ENCODE measurements at places on chromosomes 1 and 21. TPM values are rescaled to one million over a fixed set of nuclear protein-coding genes. Genes with fewer than 3 reads are reported as not detected.

GRCh38 chr1:234955107-234955731 is 173.4 kb downstream of the TOMM20 start:
- H3K27ac ChIP-seq: peak overlapping the region; percentile 79
- H3K36me3 ChIP-seq: no peaks in the 10 kb centered on the region
- H3K27me3 ChIP-seq: no peaks in the 10 kb centered on the region
- peak overlapping the region; percentile 68 for H3K4me3 ChIP-seq
- peak; percentile 47 for ATAC-seq
- peaks cover 23% of the 10 kb centered on the region for H3K4me1 ChIP-seq

GRCh38 chr1:18764362-18764761 is 95.1 kb downstream of the TAS1R2 start:
- H3K4me1 ChIP-seq: no peaks in the 10 kb centered on the region
- no peak for ATAC-seq
- H3K4me3 ChIP-seq: no peak overlapping the region
- no peaks in the 10 kb centered on the region for H3K36me3 ChIP-seq

DNA sequence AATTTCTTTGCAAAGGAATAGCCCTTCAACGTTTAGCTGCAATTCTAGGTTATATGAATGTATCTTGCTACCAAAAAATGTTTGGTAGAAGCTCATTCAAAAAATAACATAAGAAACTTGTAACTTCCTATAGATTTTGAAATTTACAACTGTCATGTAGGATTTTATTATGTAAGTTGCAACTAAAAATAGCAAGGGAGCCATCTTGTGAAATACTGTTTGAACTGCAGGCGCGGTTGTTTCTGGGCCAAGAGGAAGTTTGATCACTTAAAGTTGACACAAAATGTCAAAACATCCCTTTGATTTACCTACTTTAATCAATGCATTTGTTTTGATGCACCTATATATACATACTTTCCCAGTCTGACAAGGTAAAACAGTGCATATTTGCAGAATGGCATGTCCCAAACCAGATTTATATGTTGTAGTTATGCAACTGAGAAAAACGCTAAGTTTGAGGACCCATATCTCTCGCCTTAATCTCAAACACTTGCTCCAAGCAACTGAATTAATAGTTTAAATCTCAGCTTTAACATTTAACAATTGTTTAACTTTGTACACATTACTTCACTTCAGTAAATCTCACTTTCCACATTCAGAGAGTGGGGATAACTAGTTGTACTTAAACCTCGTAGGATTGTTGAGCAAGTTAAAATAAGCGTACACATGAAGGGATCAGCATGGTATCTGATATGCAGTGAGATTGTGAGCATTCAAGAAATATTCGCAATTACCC is 63.9 kb downstream of the KCNK2 start:
- H3K4me1 ChIP-seq: no peaks in the 10 kb centered on the region
- no peaks in the 10 kb centered on the region for H3K36me3 ChIP-seq
- H3K27me3 ChIP-seq: no peaks in the 10 kb centered on the region
- ATAC-seq: no peak
- no peak overlapping the region for H3K27ac ChIP-seq

GRCh38 chr21:43940329-43941050 is 71.6 kb upstream of the TRAPPC10 start:
- H3K27me3 ChIP-seq: no peaks in the 10 kb centered on the region
- no peak for ATAC-seq
- no peak overlapping the region for H3K27ac ChIP-seq
- H3K4me3 ChIP-seq: no peak overlapping the region
- H3K36me3 ChIP-seq: peaks cover 4% of the 10 kb centered on the region

DNA sequence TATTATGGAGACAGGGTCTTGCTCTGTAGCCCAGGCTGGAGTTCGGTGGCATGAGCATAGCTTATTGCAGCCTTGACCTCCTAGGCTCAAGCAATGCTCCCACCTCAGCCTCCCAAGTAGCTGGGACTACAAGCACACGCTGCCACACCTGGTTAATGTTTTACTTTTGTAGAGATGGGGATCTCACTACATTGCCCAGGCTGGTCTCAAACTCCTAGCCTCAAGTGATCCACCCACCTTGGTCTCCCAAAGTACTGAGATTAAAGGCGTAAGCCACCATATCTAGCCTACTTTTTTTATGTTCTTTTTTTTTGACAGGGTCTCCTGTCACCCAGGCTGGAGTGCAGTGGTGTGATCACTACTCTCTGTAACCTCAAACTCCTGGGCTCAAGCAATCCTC is 5.9 kb upstream of the BCL2L15 start:
- peaks cover 50% of the 10 kb centered on the region for H3K36me3 ChIP-seq
- H3K27ac ChIP-seq: no peak overlapping the region
- no peak overlapping the region for H3K4me3 ChIP-seq
- no peak for ATAC-seq
- no peaks in the 10 kb centered on the region for H3K27me3 ChIP-seq
- H3K4me1 ChIP-seq: peaks cover 5% of the 10 kb centered on the region

DNA sequence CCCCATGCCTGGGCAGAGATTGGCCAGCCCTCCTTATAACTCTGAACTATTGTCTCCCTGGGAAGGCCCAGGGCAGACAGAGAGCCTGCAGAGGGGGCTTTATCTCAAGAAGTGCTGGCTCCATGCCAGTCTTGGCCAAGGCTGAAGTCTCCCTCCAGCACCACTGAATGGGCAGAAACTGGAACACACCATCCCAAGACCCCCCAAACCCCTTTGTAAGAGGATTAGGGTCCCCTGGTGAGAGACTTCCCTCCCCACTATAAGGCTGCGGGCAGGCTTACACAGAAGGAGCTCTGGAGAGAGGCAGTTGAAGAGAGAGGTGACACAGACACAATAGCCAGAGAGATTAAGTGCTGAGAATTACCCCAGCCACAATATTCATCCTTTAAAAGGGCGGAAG is 97.2 kb downstream of the NAV1 start:
- no peak for ATAC-seq
- H3K4me1 ChIP-seq: no peaks in the 10 kb centered on the region
- no peak overlapping the region for H3K27ac ChIP-seq
- no peak overlapping the region for H3K4me3 ChIP-seq
- no peaks in the 10 kb centered on the region for H3K27me3 ChIP-seq

GRCh38 chr1:198679535-198680173 is 40.8 kb downstream of the PTPRC start:
- ATAC-seq: peak; percentile 55
- no peaks in the 10 kb centered on the region for H3K27me3 ChIP-seq
- peaks cover 60% of the 10 kb centered on the region for H3K4me1 ChIP-seq
- H3K36me3 ChIP-seq: peaks cover 93% of the 10 kb centered on the region
- H3K4me3 ChIP-seq: peak overlapping the region; percentile 80
- peak overlapping the region; percentile 95 for H3K27ac ChIP-seq

DNA sequence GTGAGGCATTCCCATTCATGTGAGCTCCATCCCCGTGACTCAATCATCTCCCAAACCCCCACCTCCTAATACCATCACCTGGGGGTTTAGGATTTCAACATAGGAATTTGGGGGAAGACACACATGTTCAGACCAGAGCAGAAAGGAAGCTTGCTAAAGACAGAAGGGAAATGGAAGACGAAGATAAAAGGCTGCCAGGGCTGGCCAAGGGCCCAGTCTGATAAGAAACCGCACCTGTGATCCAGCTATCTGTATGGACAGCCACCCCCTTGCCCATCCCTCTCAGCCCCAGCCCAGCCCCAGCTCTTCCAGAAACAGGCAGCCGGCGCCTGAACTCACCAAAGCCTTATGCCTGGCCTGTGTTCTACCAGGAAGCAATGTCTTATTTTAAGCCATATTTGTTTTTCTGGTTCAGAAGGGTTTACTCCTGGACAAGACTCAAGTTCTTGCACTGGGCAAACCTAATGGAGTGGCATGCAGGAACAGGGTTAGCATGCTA is 198.4 kb upstream of the VAMP3 start:
- H3K27me3 ChIP-seq: peaks cover 5% of the 10 kb centered on the region
- H3K36me3 ChIP-seq: no peaks in the 10 kb centered on the region
- no peak for ATAC-seq
- no peak overlapping the region for H3K4me3 ChIP-seq

- H3K36me3 ChIP-seq: no peaks in the 10 kb centered on the region
- peak overlapping the region; percentile 52 for H3K27ac ChIP-seq
- peaks cover 18% of the 10 kb centered on the region for H3K4me1 ChIP-seq
- H3K27me3 ChIP-seq: peaks cover 17% of the 10 kb centered on the region
Measured at GRCh38 chr1:34868230-34869049, 8.9 kb upstream of the SMIM12 start.

DNA sequence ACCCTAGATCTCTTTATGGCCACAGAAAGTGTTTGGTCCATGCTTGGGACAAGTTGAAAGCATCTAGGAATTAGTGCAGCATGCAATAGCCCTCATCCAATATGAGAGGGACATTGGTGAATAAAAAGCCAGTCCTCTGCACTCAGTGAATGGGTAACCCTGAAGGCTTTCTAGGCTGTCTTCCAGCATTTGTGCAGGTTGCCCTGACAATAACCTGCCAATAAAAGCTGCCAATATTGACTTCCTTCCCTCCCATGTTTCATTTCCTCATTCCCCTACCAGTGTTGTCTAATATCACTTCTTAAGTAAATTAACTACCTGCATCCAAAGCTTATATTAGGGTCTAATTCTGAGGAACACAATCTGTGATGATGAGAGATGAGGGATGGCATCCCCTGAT is 563.6 kb upstream of the NEGR1 start:
- H3K27ac ChIP-seq: no peak overlapping the region
- H3K27me3 ChIP-seq: no peaks in the 10 kb centered on the region
- ATAC-seq: no peak
- no peaks in the 10 kb centered on the region for H3K36me3 ChIP-seq
- no peaks in the 10 kb centered on the region for H3K4me1 ChIP-seq

DNA sequence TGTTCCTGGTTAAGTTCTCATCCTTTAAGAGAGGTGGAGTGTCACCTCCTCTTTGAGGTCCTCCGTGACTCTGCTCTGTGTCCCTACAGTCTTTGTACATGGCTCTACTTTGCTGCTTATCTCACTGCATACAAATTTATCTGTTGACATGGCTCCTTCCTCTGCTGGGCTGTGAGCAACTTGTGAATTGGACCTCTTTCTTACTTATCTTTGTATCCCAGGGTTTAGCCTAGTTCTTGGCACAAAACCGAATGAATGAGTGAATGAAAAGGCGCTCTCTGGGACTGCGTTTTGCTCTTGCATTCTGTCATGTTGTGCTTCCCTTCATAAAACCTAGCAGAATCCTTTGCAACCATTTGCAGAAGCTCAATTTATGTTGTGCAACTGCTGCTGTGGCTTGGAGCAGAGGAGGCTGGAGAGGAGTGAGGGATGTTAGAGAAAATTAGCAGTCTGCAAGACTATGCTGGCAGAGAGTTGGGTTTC is 12.4 kb downstream of the SLC26A9 start:
- H3K27ac ChIP-seq: no peak overlapping the region
- H3K4me3 ChIP-seq: no peak overlapping the region
- H3K27me3 ChIP-seq: peaks cover 16% of the 10 kb centered on the region
- ATAC-seq: no peak
- H3K36me3 ChIP-seq: no peaks in the 10 kb centered on the region

- H3K36me3 ChIP-seq: no peaks in the 10 kb centered on the region
- H3K27ac ChIP-seq: no peak overlapping the region
- no peak overlapping the region for H3K4me3 ChIP-seq
- ATAC-seq: no peak
Measured at GRCh38 chr1:242784084-242784483, 259.6 kb upstream of the PLD5 start.

GRCh38 chr1:52400131-52400530 is 4.1 kb downstream of the ORC1 start:
- H3K4me3 ChIP-seq: no peak overlapping the region
- H3K36me3 ChIP-seq: peaks cover 95% of the 10 kb centered on the region
- H3K27me3 ChIP-seq: no peaks in the 10 kb centered on the region
- no peak overlapping the region for H3K27ac ChIP-seq

- ATAC-seq: peak; percentile 81
- no peaks in the 10 kb centered on the region for H3K27me3 ChIP-seq
- H3K36me3 ChIP-seq: no peaks in the 10 kb centered on the region
Measured at GRCh38 chr1:91876040-91876470, 9.9 kb downstream of the TGFBR3 start.

- H3K27ac ChIP-seq: no peak overlapping the region
- H3K4me3 ChIP-seq: peak overlapping the region; percentile 43
- H3K36me3 ChIP-seq: peaks cover 97% of the 10 kb centered on the region
Measured at GRCh38 chr1:154453574-154454352, 48.3 kb upstream of the TDRD10 start.

- H3K27me3 ChIP-seq: no peaks in the 10 kb centered on the region
- no peak for ATAC-seq
- no peak overlapping the region for H3K4me3 ChIP-seq
- H3K4me1 ChIP-seq: no peaks in the 10 kb centered on the region
Measured at GRCh38 chr21:46409641-46410406, 48.9 kb upstream of the DIP2A start.

GRCh38 chr1:24126018-24126671 is 14.2 kb upstream of the MYOM3 start:
- H3K27me3 ChIP-seq: peaks cover 3% of the 10 kb centered on the region
- ATAC-seq: peak; percentile 64
- H3K4me3 ChIP-seq: no peak overlapping the region
- peak overlapping the region; percentile 29 for H3K27ac ChIP-seq
- no peaks in the 10 kb centered on the region for H3K36me3 ChIP-seq

DNA sequence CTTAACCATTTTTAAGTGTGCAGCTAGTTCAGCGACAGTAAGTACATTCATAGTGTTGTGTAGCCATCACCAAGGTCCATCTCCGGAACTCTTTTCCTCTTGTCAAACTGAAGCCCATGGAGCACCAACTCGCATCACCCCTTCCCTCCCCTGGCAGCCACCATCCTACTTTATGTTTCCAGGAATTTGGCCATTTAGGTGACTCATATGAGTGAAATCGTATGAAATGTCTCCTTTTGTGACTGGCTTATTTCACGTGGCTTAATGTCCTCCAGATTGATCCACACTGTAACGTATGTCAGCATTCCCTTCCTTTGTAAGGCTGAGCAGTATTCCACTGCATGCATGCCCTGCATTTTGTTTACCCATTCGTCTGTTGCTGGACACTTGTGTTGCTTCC is 2.5 kb downstream of the COL6A2 start:
- no peak for ATAC-seq
- H3K4me3 ChIP-seq: peak overlapping the region; percentile 1
- peaks cover 9% of the 10 kb centered on the region for H3K4me1 ChIP-seq
- H3K27ac ChIP-seq: no peak overlapping the region
- no peaks in the 10 kb centered on the region for H3K36me3 ChIP-seq
- peaks cover 35% of the 10 kb centered on the region for H3K27me3 ChIP-seq

GRCh38 chr1:7922301-7922700 is 18.3 kb downstream of the TNFRSF9 start:
- no peaks in the 10 kb centered on the region for H3K27me3 ChIP-seq
- peaks cover 45% of the 10 kb centered on the region for H3K36me3 ChIP-seq
- H3K4me1 ChIP-seq: peaks cover 14% of the 10 kb centered on the region
- ATAC-seq: no peak
- H3K4me3 ChIP-seq: peak overlapping the region; percentile 24

The CACNA1E gene
- not detected for total RNA-seq

The CFAP74 gene
- total RNA-seq: not detected

The PCP4 gene
- not detected for total RNA-seq

The LCE6A gene
- not detected for total RNA-seq

The NCF2 gene
- 4.4 TPM for total RNA-seq

The FALEC gene
- not detected for total RNA-seq

The GRIK1 gene
- total RNA-seq: not detected

The PADI2 gene
- 0.26 TPM for total RNA-seq

The DLGAP3 gene
- 1.3 TPM for total RNA-seq

The HNRNPCL2 gene
- not detected for total RNA-seq

Data from activated T-helper 17 cell treated with anti-CD3 and anti-CD28 coated beads, Interleukin-2, amount 50 U/mL, for 72 hours (primary cell).